Gastrocnemius medialis (tissue), 4 donors: ENCODE measurements at places on chromosomes 5 and 9.

DNA sequence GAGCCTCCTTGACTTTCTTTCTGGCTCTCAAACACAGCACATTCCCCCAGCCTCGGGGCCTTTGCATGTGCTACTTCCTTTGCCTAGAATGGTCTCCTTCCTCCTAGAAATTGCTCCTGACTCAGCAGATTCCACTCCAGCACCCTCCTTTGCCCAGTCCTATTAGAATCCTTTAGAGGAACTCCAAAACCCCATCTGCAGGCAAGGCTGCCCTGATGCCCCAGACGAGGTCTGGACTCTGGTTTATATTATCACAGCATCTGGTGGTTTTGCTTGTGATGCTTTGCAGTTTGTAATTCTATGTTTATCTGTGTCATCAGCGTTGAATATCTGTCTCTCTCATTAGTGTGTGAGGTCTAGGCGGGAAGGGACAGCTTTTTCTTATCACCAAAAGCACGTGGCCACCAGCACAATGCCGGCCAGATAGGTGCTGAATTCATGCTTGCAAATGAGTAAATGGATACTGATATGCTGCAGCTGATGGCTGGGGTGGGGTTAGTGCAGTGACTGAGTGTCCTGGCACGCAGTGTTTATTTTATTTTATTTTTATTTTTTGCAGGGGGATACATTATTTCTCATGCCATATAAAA is 30.0 kb upstream of the ANKH start:
- no peak for DNase-seq
- no peaks in the 10 kb centered on the region for H3K27me3 ChIP-seq
- no peaks in the 10 kb centered on the region for H3K36me3 ChIP-seq
- H3K4me1 ChIP-seq, result no peaks in the 10 kb centered on the region
- H3K4me3 ChIP-seq, result no peak overlapping the region
- peak overlapping the region; percentile 62 for H3K27ac ChIP-seq

GRCh38 chr5:163993126-163993525 is 487.7 kb downstream of the MAT2B start:
- H3K27me3 ChIP-seq, result no peaks in the 10 kb centered on the region
- H3K36me3 ChIP-seq, result no peaks in the 10 kb centered on the region
- no peaks in the 10 kb centered on the region for H3K4me1 ChIP-seq
- no peak overlapping the region for H3K4me3 ChIP-seq
- no peak for DNase-seq

- no peaks in the 10 kb centered on the region for H3K4me1 ChIP-seq
- H3K27me3 ChIP-seq, result no peaks in the 10 kb centered on the region
- H3K4me3 ChIP-seq, result no peak overlapping the region
- H3K36me3 ChIP-seq, result peaks cover 76% of the 10 kb centered on the region
Observed at GRCh38 chr5:150397146-150397781, 15.4 kb downstream of the CD74 start.

DNA sequence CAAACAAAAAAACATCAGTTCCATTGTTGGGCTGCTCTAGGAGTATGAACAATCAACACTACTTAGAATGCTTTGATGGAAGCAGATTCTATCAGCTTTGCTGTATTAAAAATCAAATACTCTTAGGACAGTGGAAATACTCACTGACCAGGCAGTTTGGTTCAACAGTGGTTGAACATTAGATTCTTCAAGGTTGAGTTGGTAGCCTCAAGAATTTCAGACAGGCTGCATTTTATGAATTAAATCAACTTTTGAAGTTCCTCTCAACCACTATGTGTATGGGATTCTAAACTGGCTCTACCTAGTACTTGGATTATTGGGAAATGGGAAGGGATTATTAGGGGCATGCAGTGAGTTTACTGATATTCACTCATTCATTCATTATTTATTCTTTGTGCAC is 35.0 kb downstream of the ACTBL2 start:
- H3K27ac ChIP-seq, result no peak overlapping the region
- H3K27me3 ChIP-seq, result no peaks in the 10 kb centered on the region
- peaks cover 3% of the 10 kb centered on the region for H3K4me1 ChIP-seq
- DNase-seq, result no peak
- H3K36me3 ChIP-seq, result no peaks in the 10 kb centered on the region

DNA sequence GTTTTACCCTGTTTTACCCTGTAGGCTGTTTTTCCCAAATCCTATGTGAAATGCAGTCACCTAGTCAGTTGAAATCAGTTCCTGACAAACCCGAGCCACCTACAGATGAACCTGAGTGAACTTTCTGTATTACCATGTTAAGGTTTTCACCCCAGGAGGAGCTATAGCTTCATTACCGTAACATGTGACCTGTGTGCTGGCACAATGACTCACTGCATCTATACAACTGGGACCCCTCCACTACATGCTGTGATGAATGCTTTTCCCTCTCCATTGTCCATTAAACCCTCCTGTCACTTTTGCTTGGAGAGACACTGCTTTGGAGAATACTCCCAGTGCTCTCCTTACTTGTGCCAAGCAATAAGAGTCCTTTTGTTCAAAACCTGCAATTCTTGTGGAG is 1974.8 kb downstream of the EFNA5 start:
- H3K36me3 ChIP-seq, result no peaks in the 10 kb centered on the region
- no peak overlapping the region for H3K4me3 ChIP-seq
- H3K27ac ChIP-seq, result no peak overlapping the region
- no peak for DNase-seq
- H3K27me3 ChIP-seq, result no peaks in the 10 kb centered on the region
- H3K4me1 ChIP-seq, result no peaks in the 10 kb centered on the region

- H3K4me1 ChIP-seq, result peaks cover 69% of the 10 kb centered on the region
- DNase-seq, result no peak
- no peaks in the 10 kb centered on the region for H3K27me3 ChIP-seq
- H3K36me3 ChIP-seq, result no peaks in the 10 kb centered on the region
Observed at GRCh38 chr9:127977884-127978647, 2.7 kb downstream of the EEIG1 start.

- H3K27me3 ChIP-seq, result peaks cover 34% of the 10 kb centered on the region
- no peak overlapping the region for H3K4me3 ChIP-seq
- H3K27ac ChIP-seq, result peak overlapping the region; percentile 47
Observed at GRCh38 chr9:130332384-130332926, 66.9 kb downstream of the HMCN2 start.

DNA sequence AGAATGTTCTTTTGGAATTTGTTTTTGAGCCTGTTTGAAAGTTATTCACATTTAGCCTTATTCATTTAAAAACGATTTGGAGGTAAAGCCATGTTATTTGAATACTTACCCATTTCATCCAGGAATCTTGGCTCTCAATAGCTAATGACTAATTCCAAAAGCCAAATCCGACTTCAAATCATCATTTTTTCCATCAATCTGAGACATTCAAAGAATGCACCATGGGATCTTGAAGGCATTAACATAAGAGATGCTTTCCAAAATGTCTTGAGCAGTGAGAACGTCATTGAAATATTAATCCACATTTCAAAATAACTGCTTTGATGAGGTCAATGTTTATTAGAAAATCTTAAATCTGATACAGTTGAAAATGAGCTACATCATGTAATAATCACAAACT is 617.0 kb upstream of the RORB start:
- no peaks in the 10 kb centered on the region for H3K36me3 ChIP-seq
- H3K4me3 ChIP-seq, result no peak overlapping the region
- no peak for DNase-seq
- no peaks in the 10 kb centered on the region for H3K27me3 ChIP-seq
- H3K27ac ChIP-seq, result no peak overlapping the region

- peak overlapping the region; percentile 71 for H3K4me3 ChIP-seq
- no peaks in the 10 kb centered on the region for H3K27me3 ChIP-seq
- H3K27ac ChIP-seq, result no peak overlapping the region
- DNase-seq, result no peak
Observed at GRCh38 chr5:88502179-88503040, 233.8 kb upstream of the TMEM161B start.

- no peaks in the 10 kb centered on the region for H3K27me3 ChIP-seq
- peaks cover 42% of the 10 kb centered on the region for H3K4me1 ChIP-seq
- no peak for DNase-seq
- no peak overlapping the region for H3K4me3 ChIP-seq
- H3K36me3 ChIP-seq, result no peaks in the 10 kb centered on the region
- H3K27ac ChIP-seq, result peak overlapping the region; percentile 59
Observed at GRCh38 chr9:83471241-83471640, 67.0 kb downstream of the FRMD3 start.

- H3K4me3 ChIP-seq, result no peak overlapping the region
- no peak for DNase-seq
- peak overlapping the region; percentile 15 for H3K27ac ChIP-seq
- peaks cover 16% of the 10 kb centered on the region for H3K4me1 ChIP-seq
- no peaks in the 10 kb centered on the region for H3K27me3 ChIP-seq
- no peaks in the 10 kb centered on the region for H3K36me3 ChIP-seq
Observed at GRCh38 chr5:177511181-177511580, 1.6 kb upstream of the DOK3 start.

DNA sequence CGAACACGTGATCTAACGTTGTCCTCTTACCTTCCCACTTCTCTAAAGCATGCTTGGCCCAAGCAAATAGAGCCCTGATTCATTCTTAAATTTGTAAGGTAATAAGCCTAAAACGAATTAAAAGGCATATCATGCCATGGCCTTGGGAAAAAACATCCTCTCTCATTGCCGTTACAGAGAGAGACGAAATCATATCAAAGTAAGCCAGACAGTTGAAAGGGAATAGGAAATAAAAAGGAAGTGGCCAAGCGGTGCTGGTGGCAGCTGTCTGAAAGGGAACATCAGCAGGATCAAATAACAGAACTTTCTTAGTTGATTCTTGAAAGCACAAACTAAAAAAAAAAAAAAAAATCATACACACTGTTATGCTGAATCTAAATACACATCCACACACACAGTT is 49.1 kb upstream of the CDH6 start:
- no peak overlapping the region for H3K27ac ChIP-seq
- no peaks in the 10 kb centered on the region for H3K27me3 ChIP-seq
- no peaks in the 10 kb centered on the region for H3K36me3 ChIP-seq
- H3K4me1 ChIP-seq, result no peaks in the 10 kb centered on the region

DNA sequence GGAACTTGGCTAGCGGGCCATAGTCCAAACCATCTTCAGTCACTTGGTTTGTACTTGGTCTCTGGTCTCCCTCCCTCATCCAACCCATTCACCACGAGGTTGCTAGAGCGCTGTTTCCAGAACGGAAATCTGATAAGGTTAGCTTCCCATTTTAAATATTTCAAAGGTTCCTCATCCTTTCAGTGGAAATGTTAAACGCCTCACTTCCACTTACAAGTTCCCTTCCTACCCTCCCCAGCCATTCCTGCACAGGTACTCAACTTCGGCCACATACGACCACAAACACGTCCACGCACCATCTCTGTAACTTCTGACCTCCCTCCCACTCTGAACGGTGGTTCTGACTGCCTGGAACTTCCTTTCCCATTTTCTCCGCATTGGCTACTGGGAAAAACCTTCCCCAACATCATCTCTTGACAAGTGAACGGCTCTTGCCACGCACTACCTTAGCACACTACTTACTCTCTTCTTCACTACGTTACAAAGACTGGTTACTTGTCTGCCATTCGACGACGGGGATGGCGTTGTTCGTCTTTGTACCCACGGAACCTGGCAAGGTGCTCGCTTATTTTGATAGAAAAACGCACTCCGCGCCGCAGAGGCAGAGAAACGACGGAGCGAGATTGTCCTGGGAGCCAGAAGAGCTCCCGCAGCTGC is 629 bp downstream of the CCNH start:
- DNase-seq, result peak; percentile 43
- no peaks in the 10 kb centered on the region for H3K36me3 ChIP-seq
- H3K27me3 ChIP-seq, result no peaks in the 10 kb centered on the region
- H3K27ac ChIP-seq, result peak overlapping the region; percentile 92
- peaks cover 11% of the 10 kb centered on the region for H3K4me1 ChIP-seq

- no peaks in the 10 kb centered on the region for H3K27me3 ChIP-seq
- DNase-seq, result no peak
- no peaks in the 10 kb centered on the region for H3K4me1 ChIP-seq
- no peak overlapping the region for H3K4me3 ChIP-seq
- no peaks in the 10 kb centered on the region for H3K36me3 ChIP-seq
Observed at GRCh38 chr9:117454711-117455110, 39.9 kb upstream of the ASTN2 start.

GRCh38 chr5:57816108-57816507 is 333.5 kb upstream of the ACTBL2 start:
- H3K27me3 ChIP-seq, result no peaks in the 10 kb centered on the region
- H3K4me3 ChIP-seq, result no peak overlapping the region
- H3K4me1 ChIP-seq, result peaks cover 7% of the 10 kb centered on the region
- no peak for DNase-seq

DNA sequence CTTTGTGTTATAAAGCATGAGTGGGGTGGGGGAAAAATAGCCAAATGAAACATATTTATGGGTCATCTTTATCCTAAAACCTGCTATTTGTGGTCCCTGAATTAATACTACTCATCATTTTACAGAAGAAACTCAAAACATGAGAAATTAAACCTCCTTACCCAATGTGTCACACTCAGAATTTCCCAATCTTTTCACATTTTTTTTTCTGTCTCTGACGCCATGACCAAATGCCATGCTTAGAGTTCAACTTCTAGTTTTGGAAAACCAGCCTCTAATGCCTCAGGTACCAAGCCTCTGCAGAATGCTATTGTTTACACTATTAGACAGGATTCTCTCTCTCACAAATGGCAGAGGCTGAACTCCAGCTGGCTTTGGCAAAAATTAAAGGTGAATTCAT is 505.5 kb upstream of the WWC1 start:
- no peaks in the 10 kb centered on the region for H3K36me3 ChIP-seq
- no peak overlapping the region for H3K4me3 ChIP-seq
- no peaks in the 10 kb centered on the region for H3K27me3 ChIP-seq
- no peak overlapping the region for H3K27ac ChIP-seq

DNA sequence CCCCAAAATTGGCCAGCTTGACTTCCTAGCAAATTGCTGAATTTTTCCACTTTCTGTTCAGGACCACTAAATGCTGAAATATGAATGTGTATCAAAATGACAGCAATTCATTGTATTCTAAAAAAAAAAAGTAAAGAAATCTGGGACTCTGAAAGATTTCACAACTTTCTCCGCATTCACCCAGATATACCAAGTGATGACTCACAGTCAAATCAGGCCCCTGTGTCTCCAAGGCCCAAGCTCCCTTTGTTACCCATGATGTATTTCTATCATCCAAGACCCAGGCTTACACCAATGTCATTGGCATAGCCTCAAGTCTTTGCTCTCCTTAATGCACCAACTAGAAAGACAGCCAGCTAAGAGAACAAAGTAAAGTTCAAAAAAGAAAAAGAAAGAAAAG is 493.9 kb downstream of the NTRK2 start:
- no peak for DNase-seq
- no peaks in the 10 kb centered on the region for H3K36me3 ChIP-seq
- no peaks in the 10 kb centered on the region for H3K27me3 ChIP-seq
- H3K27ac ChIP-seq, result no peak overlapping the region
- H3K4me1 ChIP-seq, result no peaks in the 10 kb centered on the region

GRCh38 chr9:3827175-3827574 is 301.4 kb upstream of the RFX3 start:
- H3K4me3 ChIP-seq, result no peak overlapping the region
- H3K27me3 ChIP-seq, result no peaks in the 10 kb centered on the region
- H3K4me1 ChIP-seq, result no peaks in the 10 kb centered on the region
- H3K27ac ChIP-seq, result no peak overlapping the region
- no peaks in the 10 kb centered on the region for H3K36me3 ChIP-seq
- no peak for DNase-seq

DNA sequence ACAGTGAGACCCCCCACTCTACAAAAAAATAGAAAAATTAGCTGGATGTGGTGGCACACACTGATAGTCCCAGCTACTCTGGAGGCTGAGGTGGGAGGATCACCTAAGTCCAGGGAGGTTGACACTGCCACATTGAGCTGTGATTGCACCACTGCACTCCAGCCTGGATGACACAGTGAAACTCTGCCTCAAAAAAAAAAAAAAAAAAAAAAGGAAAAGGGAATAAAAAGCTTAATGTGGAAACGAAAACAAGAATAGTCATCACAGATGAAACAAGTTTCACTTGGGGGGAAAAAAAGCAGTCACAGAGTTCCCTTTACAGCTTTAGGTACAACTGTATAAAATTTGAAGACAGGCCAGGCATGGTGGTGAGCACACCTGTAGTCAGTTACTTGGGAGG is 84.2 kb downstream of the FNBP1 start:
- H3K36me3 ChIP-seq, result peaks cover 23% of the 10 kb centered on the region
- no peak for DNase-seq
- H3K4me3 ChIP-seq, result no peak overlapping the region
- no peak overlapping the region for H3K27ac ChIP-seq
